ENCODE measurements at places on chromosomes 1 and 21.

GRCh38 chr1:147613506-147613905 is 56.8 kb downstream of the ACP6 start:
- no peak for DNase-seq

- no peak for DNase-seq
Observed at GRCh38 chr1:230749635-230750034, 2.4 kb downstream of the CAPN9 start.

- no peak for DNase-seq
Observed at GRCh38 chr1:27806758-27807157, 23.8 kb upstream of the PPP1R8 start.

GRCh38 chr1:51750218-51750617 is 128.3 kb downstream of the NRDC start:
- DNase-seq, result no peak

DNA sequence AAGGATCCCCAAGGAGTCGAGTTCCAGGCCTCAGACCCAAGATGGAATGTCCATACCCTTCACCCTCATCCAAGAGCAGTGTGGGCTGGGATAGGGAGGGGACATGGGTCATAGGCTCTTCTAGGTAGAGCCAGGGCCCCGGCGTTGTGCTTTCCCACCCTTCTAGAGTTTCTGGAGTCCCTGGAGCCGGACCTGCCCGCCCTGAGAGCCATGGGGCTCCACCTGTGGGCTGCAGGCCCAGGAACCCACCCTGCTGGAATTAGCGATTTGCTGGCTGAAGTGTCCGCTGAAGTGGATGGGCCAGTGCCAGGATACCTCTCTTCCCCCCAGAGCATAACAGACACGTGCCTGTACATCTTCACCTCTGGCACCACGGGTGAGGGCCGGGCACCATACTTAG is 1.1 kb downstream of the SLC27A3 start:
- DNase-seq, result no peak

DNA sequence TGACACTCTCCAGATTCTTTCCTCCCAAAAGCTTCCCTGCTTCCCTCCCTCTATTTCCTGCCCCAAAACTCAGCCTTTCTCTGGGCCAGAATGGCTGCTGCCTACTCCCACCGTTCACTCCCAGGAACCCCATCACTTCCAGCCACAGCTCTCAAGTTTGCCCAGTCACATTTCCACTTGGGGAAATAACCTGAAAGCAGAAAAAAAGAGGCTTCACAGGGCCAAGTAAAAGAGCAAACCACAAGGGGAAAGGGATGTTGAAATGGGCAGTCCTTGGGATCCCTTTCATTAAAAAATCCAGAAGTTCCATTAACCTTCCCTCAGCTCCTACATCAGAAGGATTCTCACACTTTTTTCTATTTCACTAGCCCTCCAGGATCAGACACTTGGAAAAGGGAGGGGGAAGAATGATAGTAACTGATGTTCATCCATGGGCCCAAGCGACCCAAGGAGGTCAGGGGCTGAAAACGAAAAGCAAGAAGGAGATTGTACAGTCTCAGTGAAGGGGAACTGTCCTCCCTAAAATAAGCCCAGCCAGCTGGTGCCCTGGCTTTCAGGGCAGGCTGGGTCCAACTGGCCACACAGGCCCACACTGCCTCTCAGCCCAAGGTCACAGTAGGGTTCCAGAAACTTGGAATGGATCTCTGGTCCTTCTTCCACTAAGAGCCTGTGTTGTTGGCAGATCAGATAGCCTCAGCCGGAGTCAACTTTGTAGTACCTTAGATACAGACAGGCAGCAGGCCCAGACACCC is 49.7 kb downstream of the DMAP1 start:
- no peak for DNase-seq

DNA sequence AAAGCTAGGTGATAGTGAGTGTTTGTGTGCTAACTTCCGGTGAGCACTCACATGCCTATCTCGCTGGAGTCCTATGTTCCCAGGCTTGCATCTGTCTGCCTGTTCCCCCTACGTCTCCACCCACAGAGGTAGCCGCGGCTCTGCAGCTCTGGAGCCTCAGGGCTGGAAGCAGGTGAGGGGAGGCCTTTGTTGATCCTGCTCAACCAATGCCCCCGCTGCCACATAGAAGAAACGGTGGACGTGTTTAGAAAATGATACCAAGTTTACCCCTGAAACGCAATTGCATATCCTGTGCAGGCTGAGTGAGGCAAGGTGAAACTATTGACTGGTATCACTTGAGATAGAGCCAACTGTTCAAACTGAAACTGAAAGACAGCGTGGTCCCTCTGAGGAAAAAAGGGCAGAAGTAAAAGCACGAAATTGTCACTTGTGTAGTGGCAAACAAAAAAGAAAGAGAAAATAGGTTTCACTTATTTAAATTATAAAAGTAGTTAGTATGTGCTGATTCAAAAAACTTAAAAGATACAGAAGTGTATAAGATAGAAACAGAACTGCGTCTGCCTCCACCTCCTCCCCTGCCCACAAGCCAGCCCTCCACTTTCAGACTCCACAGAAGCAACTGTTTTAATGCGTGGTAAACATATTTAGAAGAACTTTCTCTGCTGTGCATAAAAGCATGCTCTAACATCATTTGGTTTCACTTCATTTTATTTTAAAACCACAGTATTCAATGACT is 38.6 kb upstream of the ETS2 start:
- no peak for DNase-seq

- no peak for DNase-seq
Observed at GRCh38 chr1:54812801-54813484, 11.8 kb upstream of the TTC22 start.

All from NCI-H1694 (cell line).